Transverse colon (tissue), 4 donors: ENCODE measurements at places on chromosomes 3 and 15.
A peak's percentile ranks its signal among the peaks of the same experiment; 100 is the strongest.

- no peak overlapping the region for H3K4me3 ChIP-seq
- DNase-seq, result no peak
- H3K4me1 ChIP-seq, result no peaks in the 10 kb centered on the region
- H3K27me3 ChIP-seq, result no peaks in the 10 kb centered on the region
- no peaks in the 10 kb centered on the region for H3K36me3 ChIP-seq
Observed at GRCh38 chr3:131406274-131406673, 24.7 kb downstream of the NUDT16 start.

DNA sequence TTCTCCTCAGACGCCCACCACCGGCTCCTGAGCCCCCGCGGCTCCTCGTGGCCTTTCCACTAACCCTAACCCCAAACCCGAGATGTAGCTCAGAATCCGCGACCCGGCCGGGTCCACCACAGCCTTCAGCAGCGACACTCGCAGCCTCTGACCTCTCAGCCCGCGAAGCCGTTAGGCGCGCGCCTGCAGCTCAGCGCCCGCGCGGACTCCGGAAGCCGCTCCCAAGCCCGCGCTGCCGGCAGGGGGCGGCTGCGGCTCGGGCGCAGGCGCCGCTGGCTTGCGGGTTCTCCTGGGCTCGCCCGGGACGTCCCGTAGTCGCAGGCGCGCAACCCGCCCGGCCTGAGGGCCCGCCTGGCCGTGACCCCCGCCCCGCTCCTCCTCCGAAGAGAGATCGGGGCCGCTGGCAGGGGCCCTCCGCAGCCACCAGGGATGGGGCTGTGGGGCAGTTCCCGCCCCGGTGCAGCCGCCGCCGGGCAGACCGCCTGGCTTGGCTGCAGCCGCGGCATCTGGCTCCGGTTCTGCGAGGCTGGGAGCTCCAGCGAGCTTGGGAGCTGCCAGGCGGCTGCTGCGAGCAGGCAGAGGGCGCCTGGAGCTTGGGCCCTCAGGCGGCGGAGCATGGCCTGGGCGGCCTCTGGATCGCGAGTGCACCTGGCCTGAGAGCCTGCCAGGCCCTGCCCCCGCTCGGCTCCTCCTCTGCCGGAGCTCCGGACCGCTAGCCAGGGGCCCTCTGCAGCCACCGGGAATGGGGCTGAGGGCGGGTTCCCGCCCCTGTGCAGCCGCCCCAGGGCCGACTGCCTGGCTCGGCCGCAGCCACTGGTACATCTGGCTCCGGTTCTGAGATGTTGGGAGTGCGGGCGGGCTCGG lies 120.7 kb downstream of the LMLN start:
- no peaks in the 10 kb centered on the region for H3K36me3 ChIP-seq
- peaks cover 94% of the 10 kb centered on the region for H3K27me3 ChIP-seq
- peaks cover 17% of the 10 kb centered on the region for H3K4me1 ChIP-seq
- peak; percentile 77 for DNase-seq

DNA sequence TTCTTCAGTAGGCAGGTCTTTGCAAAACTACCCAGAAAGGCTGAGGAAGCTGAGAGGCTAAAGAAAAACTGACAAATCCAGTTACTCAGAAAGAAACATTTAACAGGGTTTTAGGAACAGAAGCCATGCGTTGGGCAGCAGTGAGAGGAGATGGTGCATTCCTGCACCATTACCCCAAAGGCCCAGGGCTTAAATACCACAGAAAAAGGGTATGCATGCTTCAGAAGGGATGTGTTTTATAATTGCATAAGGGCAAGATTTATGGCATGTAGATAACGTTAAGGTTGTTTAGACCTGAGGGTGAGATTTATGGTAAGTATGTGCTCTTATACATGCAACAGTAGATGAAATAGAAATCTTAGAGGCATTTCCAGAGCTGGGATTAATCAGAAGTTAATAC lies 10.0 kb downstream of the C3orf52 start:
- H3K27ac ChIP-seq, result no peak overlapping the region
- H3K4me1 ChIP-seq, result no peaks in the 10 kb centered on the region
- H3K36me3 ChIP-seq, result no peaks in the 10 kb centered on the region
- no peak overlapping the region for H3K4me3 ChIP-seq

- H3K36me3 ChIP-seq, result peaks cover 20% of the 10 kb centered on the region
- no peaks in the 10 kb centered on the region for H3K4me1 ChIP-seq
- no peak for DNase-seq
- H3K27ac ChIP-seq, result no peak overlapping the region
- H3K4me3 ChIP-seq, result no peak overlapping the region
Observed at GRCh38 chr15:43378601-43379000, 7.7 kb downstream of the TUBGCP4 start.

DNA sequence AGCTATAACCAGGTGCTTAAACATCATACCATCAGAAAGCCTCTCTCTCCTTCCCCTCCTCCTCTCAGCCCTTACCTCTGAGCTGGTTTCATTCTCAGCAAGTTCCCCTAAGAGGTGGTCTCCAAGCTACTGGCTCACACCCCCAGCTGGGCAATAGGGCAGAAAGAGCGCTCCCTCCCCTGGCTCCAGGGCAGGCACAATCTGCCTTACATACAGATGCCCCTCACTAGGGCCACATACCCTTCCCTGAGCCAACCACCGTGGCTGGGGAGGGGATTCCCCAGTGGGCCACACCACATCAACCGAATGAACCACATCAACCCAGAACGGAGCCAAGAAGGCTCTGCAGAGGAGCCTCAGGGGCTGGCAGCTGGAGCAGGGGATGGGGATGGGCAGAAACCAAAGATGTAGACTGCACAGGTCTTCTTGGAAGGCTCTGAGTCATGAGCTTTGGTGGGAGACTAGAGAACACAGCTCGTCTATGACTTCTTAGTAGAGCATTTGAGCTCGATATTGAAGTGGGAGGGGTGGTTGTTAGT lies 4.6 kb upstream of the FBLN2 start:
- no peaks in the 10 kb centered on the region for H3K36me3 ChIP-seq
- no peak overlapping the region for H3K27ac ChIP-seq
- no peaks in the 10 kb centered on the region for H3K4me1 ChIP-seq
